Endothelial cell of umbilical vein (primary cell): ENCODE measurements at places on chromosomes 1 and 21.

DNA sequence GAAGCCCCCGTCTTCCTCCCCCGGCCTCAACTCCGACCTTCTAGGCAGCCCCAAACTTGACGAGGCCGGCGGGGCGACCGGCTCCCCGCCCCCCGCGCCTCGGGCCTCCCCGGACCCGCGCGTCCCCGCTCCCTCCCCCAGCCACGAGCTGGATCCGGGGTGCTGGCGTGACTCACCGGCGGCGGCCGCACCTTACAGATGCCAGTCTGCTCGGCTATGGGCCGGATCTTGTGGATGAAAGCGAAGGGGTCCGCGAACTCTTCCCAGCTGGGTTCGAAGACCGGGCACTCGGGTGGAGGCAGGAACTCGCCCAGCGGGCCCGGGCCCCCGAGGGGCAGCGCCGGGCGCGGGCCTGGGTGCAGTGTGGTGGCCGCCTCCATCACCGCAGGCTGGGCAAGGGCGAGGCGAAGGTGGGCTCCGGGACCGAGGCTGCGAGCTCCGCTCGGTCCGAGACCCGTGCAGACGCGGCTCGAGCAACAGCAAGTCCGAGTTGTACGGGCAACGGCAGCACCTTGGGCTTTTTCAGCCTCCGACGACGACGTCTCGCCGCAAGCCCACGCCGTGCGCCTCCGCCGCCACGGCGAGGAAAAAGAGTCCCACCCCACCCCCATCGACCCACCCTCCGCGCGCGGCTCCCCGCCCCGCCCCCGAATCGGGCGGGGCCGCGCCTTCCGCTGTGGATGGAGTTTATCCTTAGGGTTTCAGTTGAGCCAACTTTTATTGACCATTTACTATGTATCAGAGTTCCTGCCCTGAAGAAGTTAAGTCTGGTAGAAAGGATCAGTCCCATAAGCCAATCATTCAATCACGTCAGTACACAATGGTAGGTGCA lies at the start of gene KDM5B:
KDM5B (minus strand) TSS at position 496 of the 832 bp plus-strand sequence; CDS start at position 380, 116 bp downstream.
- DNase-seq: peak; percentile 59

DNA sequence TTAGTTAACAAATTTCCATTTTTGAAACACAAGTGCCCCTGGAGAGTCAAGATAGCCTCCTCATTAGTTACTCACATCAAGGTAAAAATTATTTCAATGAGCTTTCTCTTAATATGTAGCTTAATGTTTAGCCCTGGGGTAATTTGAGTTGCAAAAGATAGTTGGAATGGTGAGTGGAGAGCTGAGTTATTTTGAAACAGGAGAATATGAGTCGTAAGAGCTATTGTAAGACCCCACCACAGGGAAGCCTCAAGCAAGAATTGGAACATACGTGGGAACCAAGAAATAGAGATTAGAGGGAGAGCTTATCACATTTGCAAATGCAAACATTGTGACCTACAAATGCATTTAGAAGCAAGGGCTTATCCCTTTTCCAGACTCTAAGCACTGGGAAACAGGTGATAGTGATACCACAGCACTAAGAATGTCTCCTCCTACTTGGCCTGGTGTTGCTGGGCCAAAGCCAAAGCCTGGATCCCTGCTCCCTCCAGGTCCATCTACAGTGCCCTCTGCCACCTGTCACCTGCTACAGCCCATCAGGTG lies 635.1 kb downstream of the PTPRC start:
- DNase-seq: peak; percentile 40

DNA sequence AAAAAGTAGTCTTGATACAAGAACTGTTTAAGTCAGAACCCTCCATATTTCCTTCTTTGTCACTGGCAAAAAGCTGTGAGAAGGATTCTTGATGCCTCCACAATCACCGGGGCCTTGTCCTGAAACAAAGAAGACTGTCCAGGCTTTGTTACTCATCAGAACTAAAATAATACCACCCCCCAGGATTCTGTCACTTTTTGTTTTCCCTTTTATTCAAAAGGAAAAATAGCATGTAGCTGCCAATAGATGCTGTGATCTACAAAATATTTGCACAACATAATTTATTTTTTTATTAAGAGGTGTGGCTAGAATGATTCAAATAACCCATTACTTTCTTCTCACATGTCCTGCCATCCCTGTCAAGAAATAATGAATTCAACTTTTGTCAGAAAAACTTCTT lies 173.7 kb downstream of the LYPLAL1 start:
- no peak for DNase-seq

- DNase-seq: no peak
Measured at GRCh38 chr1:13759072-13759471, 59.1 kb downstream of the PRDM2 start.

GRCh38 chr1:2854611-2855010 lies 53.1 kb upstream of the TTC34 start:
- DNase-seq: no peak

GRCh38 chr1:25140073-25140797 lies 92.1 kb downstream of the SYF2 start:
- no peak for DNase-seq

DNA sequence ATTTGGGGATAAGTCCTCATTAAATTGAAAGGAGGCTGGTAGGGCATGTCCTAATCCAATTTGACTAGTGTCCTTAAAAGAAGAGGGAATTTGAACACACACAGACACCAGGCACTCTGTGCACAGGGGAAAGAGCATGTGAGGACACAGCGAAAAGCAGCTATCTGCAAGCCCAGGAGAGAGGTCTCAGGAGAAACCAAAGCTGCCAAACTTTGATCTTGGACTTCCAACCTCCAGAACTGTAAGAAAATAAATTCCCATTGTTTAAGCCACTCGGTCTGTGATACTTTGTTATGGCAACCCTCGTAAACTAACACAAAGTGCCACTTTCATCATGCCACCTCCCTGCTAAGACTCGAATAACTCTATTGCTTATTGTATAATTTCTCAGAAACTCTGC lies 13.8 kb downstream of the PLA2G4A start:
- DNase-seq: no peak

DNA sequence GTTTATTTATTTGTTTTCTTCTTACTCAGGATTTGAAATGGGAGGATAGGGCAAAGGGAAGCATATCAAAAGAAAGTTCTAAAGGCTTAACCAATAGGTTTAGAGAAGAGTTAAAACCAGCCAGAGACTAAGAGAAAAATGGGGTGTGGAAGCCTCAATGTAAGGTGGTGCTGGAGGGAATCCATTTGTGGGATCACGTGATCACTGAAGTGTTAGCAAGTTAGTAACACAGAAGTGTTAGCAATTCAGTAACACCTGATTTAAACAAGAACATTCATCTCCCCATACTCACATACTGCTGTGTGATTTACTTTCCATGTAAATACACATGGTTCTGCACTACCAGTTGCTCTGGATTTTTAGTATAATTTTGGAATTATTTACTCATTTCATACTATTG lies 451.2 kb downstream of the DISC1 start:
- DNase-seq: no peak

GRCh38 chr1:169733924-169734323 lies at the start of gene SELE:
Gene SELE, minus strand, starts transcription at chr1:169734079. Its CDS starts 467 bp downstream, at chr1:169733612.
- DNase-seq: peak; percentile 68

DNA sequence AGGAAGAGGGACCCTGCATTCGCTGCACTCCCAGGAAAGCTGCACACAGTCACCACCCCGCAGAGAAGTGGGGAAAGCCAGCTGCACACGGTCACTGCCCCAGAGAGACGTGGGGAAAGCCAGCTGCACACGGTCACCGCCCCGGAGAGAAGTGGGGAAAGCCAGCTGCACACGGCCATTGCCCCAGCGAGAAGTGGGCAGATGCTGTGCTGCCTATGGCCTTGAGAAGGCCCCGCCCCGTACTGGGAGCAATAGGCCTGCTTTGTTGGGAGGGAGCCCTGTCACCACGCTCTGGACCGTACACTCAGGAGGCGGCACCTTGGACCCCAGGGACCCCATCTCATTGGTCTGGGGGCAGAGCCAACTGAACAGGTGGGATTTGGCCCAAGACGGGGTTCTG lies 4.3 kb upstream of the GPR153 start:
- DNase-seq: no peak

GRCh38 chr1:74463333-74463988 lies 49.0 kb downstream of the LRRC53 start:
- no peak for DNase-seq

DNA sequence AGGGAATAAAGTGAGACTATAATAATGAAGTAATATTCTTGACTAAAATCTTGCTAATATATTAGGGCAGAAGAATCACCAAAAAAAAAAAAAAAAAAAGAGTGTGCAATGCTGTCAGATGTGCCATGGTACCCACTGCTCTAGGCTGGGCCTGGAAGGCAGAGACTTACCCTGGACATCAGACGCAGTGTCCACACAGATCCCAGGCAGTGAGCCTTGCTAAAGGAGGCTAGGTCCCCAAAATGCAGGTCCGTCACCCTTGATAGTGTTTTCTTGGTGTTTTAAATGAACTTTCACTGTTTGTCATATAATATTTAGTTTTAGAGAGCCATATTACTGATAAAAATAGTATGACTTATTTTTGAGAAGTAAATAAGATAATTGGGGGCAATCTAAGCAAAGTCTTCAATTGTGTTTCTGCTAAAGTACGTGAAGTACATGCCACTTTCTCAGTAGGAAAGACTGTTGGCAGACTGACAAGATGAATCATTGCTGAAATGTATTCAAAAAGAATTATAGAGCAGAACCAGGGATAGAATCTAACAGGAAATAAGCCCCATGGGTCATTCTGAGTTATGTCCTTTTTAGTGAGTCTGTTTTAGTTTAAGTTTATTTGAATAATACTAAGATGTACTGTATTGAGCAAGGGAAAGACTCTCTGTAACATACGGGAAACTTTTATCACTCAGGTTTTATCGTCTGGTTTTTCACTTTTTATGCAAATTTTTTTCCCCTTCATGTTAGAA lies 74.6 kb upstream of the PDC start:
- peak; percentile 96 for DNase-seq

GRCh38 chr1:151692226-151692625 lies 24.4 kb downstream of the CELF3 start:
- peak; percentile 30 for DNase-seq

DNA sequence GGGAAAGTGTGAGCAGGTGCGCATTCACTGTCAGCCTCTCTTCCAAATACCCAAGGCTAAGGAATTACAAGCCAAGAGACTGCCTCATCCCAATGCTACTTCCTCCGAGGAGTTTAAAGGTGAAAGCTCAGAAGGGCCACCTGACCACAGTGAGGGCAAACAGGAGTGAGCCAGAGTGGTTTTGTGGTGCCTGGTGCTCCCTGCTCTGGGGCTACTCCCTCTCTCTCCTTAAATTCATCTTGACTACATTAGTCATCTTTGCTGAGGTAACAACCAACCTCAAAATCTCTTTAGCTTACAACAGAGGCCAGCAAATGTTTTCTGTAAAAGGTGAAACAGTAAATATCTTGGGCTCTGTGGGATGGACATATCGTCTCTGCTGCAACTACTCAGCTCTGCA lies 14.2 kb upstream of the ZBTB8A start:
- no peak for DNase-seq

GRCh38 chr1:151892190-151892589 lies 17.1 kb downstream of the THEM4 start:
- no peak for DNase-seq

DNA sequence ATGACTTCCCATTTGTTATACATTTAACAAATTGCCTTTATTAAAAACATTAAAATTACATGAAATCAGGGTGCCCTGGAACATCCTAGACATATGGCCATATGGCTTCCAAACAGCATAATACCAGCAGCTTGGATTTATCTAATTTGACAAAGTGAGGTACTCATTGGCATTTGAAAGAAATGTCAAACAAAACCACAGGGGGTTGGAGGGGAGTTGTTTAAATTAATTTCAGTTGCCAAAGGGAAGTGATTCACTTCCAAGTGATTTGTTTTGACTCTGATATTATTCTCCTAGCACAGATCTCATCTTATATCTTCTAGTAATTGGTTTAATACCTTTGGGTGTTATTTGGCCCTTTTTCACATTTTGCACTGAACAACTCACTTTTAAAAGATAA lies 24.5 kb upstream of the POU2F1 start:
- DNase-seq: peak; percentile 14

GRCh38 chr1:15833069-15833679 lies 14.3 kb upstream of the SPEN start:
- DNase-seq: no peak

DNA sequence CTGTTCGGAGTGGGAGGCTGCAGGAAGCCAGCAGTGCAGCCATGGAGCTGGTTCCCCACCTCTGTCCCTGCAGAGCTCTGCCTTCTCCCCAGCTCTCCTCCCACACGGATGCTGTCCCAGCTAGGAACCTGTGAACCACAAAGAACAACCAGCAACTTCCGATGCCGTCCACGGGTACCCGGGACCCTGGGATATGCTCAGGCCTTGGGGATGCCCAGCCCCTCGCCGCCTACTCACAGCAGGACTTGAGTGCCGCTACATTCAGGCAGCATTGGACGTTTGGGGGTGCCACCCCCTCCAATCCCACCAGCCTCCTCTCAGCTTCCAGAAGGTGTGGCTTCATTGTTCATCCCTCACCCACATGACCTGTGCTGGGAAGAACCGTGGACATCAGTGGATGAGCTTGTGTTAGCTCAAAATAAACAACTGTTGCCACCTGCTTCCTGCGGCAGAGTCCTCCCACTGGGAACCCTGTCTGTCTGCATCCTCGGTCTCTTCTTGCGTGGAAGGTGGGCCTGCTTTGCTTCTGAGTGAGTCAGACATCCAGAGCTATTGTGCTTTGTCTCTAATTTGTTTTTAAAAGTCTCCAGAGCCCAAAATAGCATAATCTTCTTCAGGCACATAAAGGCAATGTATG lies 20.1 kb upstream of the AJAP1 start:
- DNase-seq: no peak

DNA sequence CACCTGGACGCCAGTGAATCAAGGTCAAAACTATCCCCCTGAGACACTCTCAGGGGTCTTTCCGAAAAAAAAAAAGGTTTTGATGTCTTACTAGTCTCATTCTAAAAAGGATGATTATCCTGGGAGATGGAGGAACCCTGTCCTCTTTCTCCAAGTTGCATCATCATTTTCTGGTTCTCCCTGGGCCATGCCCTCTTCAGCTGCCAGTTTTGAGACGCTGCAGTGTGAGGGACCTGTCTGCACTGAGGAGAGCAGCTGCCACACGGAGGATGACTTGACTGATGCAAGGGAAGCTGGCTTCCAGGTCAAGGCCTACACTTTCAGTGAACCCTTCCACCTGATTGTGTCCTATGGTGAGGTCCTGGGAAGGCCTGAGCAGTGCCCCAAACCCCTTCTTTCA lies 3.5 kb downstream of the FCRLA start:
- DNase-seq: no peak

- peak; percentile 32 for DNase-seq
Measured at GRCh38 chr1:161954050-161954449, 69.6 kb downstream of the OLFML2B start.

GRCh38 chr1:93588206-93588605 lies 93.4 kb downstream of the BCAR3 start:
- peak; percentile 56 for DNase-seq

GRCh38 chr1:226730836-226731235 lies 8.2 kb downstream of the ITPKB start:
- no peak for DNase-seq

GRCh38 chr1:91803123-91803522 lies 82.8 kb downstream of the TGFBR3 start:
- DNase-seq: no peak

- no peak for DNase-seq
Measured at GRCh38 chr21:31879911-31880310, 7.1 kb downstream of the HUNK start.
